Hematopoietic multipotent progenitor cell treated with erythropoietin and hydrocortisone succinate and interleukin-3 and kit ligand, for 17 days (in vitro differentiated cells): ENCODE measurements at places on chromosomes 16 and 17.

- no peak for DNase-seq
Measured at GRCh38 chr17:69551212-69552010, 136.9 kb downstream of the MAP2K6 start.

DNA sequence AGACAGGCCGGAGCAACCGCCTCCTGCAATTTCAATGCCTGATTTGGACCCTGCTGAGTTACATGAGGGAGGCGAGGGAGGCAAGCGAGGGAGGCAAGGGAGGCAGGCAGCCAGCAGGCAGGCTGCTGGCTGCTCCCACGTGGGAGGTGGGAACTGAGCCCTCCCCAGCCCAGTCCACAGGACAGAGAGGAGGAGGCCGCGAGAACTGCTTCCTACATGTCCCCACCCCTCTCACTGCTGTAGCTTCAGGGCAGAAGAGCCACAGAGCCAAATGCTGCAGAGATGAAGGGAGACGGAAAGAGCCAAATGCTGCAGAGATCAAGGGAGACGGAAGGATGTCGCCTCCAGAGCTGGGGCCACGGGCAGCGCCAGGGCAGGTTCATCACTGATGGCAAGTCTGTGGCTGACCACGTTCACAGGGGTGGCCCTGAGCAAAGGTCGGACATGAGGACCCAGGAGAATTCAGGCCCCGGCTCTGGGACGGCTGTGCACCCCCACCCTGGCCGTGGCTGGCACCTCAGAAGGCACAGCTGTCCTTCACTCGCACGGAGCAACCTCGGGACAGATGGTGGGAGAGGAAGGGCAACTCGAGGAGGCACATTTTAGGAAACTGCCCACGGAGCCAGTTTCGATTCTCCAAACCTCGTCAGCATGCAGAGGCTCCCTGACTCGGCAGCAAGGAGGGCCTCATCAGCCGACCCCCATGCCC is 21.5 kb downstream of the RPH3AL start:
- DNase-seq, result no peak

DNA sequence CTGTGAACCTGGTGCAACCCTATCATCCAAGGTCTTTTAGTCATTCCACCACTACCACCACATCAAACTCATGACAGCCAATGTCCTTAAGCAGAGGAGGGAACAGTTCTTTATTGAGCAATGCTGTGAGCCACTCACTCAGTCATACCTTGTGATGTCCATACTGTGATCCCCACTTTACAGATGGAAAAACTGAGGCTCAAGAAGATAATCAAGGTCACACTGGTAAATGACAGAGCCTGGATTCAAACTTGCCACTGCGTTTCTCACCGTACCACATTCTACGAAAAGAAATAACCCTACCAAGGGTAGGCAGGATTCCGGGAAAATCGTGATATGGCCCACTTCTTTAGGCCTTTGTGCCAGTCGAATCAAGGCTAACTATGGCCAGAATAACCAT is 172.6 kb downstream of the CCT6B start:
- no peak for DNase-seq

- DNase-seq, result peak; percentile 87
Measured at GRCh38 chr17:20155258-20156195, 146.4 kb downstream of the SPECC1 start.

- DNase-seq, result no peak
Measured at GRCh38 chr16:69851491-69852240, 89.5 kb downstream of the WWP2 start.

DNA sequence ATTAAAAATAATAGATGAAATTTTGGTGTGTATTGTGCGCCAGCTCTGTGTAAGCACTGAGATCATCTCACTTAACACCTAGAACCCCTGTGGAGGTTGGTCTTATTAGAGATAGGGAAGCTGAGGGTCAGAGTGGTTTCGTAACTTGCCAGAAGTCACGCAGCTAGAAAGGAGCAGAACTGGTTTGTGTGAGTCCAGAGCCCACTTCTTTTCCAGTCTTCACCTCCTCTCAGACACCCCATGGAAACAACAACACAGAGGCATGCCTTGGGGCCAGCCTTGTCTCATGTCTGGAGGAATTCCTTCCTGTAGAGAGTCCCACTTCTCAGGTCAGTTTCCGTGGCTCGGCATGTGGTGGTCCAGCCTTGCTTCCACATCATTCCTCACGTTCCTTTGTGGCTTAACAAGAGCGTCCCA is 16.5 kb downstream of the YPEL2 start:
- DNase-seq, result no peak

GRCh38 chr17:83025636-83026280 is 53.7 kb upstream of the METRNL start:
- DNase-seq, result no peak

DNA sequence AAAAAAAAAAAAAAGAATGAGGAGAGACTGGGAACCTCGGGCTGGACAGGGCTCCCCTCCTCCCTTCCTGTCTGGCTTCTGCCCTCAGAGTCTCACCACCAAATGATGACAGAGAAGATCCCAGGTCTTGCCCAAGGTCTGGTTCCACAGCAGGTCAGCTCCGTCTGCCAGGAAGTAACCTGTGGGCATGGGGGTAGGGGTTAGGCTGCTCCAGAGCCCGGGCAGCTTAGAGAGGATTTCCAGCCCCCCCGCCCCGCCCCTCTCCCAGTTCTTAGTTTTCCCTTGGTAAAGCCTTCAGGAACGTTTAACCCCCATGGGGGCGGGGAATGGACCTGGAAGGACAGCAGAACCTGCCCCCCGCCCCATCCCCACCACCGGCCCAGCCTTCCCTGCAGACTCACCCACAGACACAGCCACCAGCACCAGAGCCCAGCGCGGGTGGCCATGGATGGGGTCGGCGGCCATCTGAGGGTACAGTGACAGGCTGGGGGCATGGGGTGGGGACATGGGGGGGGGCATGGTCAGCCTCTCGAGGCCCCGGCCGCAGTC is 700 bp downstream of the TLCD2 start:
- DNase-seq, result no peak

GRCh38 chr17:63445954-63446752 is at the start of gene CYB561:
TSS of gene CYB561 (minus strand) at chr17:63446306. CDS start at chr17:63437547, 8,759 bp downstream.
- peak; percentile 59 for DNase-seq

DNA sequence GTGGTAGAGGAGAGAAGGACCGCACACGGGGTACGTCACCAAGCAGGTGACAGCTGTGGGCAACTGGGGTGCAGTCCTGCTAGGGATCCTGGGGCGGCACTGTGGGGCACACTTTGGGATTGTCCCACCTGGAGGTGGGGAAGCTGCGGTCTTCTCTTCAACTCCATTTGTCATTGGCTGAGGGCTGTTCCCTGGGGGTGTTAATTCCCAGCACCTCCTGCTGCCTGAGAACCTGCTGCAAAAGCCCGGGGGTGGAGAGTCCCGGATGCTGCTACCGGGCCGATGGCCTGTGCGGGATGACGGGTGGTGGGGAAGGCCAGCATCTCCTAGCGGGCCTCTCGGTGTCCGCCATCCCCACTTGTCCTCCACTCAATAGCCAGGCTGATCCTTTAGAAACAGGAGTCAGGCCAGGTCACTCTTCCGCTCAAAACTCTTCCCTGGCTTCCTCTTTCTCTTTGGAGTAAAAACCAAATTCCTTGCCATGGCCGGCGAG is 100.2 kb downstream of the CYLD start:
- no peak for DNase-seq

- no peak for DNase-seq
Measured at GRCh38 chr16:8675183-8676159, 1.1 kb downstream of the ABAT start.

DNA sequence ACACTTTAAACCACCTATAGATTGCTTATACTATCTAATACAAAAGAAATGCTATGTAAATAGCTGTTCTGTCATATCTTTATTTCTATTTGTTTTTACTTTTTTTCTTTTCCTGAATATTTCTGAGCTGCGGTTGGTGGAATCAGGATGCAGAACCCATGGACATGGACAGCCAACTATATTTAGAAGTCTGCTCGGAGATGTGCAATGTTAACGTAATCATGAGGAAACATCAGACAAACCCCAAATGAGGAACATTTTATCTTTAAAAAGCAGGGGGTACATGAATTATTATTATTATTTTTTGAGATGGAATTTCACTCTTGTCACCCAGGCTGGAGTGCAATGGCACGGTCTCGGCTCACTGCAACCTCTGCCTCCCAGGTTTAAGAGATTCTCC is 31.4 kb upstream of the GHDC start:
- DNase-seq, result no peak

DNA sequence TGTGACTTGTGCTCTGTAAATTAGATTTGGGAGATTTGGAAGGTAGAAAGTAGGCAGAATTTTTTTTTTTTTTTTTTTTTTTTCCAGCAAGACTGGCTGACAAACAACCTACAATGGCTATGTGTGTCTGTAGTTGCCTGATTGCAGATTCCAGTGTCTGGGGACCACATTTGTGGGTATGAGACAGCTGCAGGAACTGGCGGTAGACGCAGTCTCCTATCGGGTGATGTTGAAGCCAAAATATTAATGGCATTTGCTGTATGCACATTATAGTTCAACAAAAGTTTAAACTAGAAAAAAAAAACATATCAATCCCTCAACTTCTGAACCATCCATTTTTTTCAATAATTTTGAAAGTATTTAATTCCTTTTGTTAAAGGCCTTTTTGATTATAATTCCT is 665.2 kb downstream of the TOX3 start:
- DNase-seq, result no peak

- DNase-seq, result no peak
Measured at GRCh38 chr16:57959121-57959520, 11.8 kb downstream of the CNGB1 start.

DNA sequence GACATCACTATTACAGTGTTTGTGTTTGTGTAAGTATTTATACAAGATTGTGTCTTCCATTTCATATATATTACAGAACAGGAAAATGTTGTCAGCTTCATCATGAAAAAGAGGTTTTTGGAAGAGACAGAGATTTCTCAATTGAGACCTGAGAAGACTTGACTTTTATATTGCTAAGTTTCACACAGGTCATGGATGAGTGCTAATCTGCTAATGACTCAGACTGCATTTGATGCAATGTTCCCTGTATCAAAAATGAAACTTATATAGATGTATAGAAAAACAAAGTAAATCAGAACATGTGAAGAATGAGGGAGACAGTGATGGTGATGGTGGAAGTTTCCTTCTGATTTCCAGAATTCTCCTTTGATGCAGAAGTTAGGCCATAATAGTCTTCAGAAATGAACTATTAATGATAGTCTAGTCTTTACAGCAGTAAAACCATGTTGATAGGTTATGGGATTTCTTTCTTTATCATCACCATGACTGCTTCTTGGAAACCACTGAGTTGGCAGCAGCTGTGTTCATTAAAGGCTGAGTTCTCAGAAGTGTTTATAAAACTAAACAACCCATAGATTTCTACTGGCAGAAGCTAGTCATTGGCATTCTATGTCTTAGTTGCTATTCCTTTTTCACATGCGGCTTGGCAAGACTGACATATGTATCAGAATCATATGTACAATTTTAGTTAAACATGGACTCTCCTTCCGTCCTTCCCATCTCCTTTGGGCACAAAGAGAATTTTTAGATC is 56.1 kb downstream of the PCTP start:
- DNase-seq, result no peak

DNA sequence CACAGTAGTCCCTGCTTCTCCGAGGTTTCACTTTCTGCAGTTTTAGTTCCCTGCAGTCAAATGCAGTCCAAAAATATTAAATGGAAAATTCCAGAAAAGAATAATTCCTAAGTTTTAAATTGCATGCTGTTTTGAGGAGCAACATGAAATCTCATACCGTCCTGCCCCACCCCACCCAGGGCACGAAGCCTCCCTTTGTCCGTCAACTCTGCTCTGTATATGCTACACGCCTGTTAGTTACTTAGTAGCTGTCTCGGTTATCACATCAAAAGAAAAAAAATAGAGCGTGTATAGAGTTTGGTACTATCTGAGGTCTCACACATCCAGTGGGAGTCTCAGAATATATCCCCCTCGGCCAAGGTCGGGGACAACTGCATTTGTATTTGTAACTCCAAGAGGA is 129.4 kb upstream of the NOL11 start:
- DNase-seq, result no peak

DNA sequence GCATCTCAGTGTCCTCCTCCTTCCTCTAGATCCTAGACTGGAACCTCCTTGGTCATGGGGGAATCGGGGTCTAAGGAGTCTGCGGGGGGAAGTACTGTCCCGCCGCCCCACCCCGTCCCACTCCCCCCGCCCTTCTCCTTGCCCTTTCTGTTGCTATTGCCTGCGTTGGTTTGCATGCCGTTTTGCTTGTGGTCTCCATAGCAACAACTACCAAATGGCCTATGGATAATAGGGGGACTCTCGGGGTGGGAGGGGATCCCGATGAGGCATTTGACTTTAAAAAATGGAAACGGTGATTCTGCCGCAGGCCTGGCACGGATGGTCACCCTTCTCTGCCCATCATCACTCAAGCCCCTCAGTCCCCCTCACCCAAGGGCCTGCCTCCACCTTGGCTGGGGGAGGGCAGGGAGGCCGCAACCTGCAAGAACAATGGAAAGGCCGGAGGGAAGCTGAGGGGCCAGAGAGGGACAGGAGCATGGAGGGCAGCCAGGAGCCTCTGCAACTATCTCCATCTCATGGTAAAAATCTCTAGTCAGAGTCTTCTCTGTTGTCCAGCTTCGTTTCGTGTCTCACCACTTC is 231.4 kb upstream of the TNRC6C start:
- no peak for DNase-seq

DNA sequence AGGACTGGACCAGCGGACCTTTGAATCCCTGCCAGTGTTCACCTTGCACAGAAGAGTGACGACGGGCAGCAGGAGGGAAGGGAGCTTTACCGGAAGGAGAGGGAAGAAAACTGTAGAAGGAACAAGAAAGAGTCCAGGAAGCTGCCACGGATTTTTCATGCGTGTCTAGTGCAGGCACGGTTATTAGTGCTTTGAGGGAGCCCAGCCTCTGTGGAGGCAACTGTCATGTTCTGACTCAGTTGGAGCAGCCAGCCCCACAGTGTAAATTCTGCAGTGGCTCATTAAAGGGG is 6.5 kb upstream of the HOXB13 start:
- no peak for DNase-seq

GRCh38 chr16:71552698-71553503 is 24.0 kb downstream of the TAT start:
- no peak for DNase-seq

DNA sequence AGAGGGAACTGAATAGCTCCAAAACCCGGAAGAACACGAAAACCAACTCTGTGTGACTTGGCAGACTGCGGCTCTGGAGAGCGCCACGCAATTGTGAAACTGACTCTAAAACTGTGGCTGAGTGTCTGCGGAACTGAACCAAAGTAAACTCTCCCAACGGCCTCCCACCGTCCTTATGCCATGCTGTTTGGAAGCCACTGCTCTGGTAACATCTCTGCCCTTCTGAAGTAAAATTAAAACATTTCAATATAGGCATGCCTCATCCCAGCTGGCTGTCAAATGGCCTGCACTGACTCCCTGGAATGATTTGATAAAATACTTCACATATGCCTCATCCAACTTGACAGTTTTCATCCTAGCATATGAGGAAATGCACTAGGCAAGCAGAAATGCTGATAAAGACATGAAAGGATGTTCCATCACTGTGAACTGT is 70.2 kb downstream of the PARN start:
- no peak for DNase-seq

GRCh38 chr16:84453061-84453752 is 51.3 kb downstream of the MEAK7 start:
- DNase-seq, result no peak
